ENCODE measurements at places on chromosomes 7 and 10.

DNA sequence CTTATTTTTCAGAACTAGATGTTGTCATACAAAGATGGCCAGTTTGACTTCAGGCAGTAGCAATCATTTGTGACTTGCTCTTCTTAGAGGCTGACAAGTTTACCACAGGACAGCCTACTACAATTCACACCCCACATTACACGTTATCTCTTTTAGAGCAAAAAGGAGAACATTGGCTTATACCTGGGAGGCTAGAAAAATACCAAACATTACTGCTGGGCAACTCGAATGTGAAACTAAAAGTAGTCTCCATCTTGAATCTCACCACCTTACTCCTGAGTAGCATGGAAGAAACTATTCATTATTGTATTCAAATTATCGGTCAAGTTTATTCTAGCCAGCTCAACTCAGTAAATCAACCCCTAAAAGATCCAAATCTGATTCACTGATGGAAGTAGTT lies 90.7 kb upstream of the TMEM26 start:
- DNase-seq, result no peak

- no peak for DNase-seq
Observed at GRCh38 chr10:31353574-31353973, 34.6 kb downstream of the ZEB1 start.

DNA sequence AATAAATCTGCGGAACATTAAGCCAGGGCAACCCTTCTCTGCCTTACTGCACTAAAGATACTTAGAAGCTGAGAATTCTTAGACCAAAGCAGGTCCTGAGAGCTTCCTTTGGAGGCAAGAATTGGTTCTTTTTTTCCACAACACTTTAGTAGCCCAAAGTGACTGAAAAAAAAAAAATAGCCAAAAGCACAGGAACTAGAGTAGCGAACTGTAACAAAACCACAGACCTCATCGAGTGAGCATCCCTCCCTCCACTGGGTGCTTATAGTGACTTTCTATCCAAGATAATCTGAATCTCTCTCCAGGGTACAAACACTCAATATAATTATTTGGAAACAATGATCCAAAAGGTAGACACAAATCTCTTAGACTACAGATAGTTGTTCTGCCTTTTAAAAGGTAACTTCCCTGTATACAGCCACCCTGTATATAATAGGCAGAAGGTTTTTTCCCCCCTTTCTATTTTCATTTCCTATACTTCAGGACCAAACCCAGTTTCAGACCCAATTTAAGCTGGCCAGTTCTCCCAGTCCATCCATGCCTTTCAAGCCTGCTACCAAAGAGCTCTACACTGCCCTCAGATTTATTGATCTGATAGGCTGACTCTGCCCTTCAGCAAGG lies 31.6 kb upstream of the KCNIP2 start:
- no peak for DNase-seq

GRCh38 chr10:28939281-28940157 lies 262.2 kb downstream of the BAMBI start:
- no peak for DNase-seq

DNA sequence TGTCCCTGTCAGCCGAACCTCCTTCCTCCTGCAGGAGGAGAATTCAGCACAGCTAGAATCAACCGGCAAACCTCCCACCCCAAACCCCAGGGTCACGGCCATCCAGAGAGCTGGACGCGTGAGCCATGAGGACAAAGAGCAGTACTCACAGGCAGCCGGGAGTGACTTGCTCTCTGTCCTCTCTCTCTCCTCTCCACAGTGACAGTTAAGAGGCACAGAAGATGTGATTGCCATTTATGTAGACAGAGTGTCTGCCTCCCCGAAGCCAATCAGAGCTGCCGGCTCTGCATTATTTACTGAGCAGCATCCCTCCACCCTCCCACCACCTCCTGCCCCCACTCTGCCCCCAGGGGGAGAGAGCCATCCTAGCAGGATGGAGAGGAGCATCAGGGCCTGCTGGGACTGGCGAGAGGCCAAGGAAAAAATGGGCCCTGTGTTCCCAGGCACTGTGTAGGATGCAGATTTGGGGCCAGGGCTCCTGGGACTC lies 4.3 kb downstream of the DDC start:
- DNase-seq, result no peak

GRCh38 chr7:5361446-5362127 lies 62.0 kb downstream of the TNRC18 start:
- DNase-seq, result no peak

- no peak for DNase-seq
Observed at GRCh38 chr10:42638821-42639270, 476 bp upstream of the ZNF33B start.

- DNase-seq, result no peak
Observed at GRCh38 chr10:26969145-26969926, 108.6 kb upstream of the ABI1 start.

- no peak for DNase-seq
Observed at GRCh38 chr7:148620749-148621359, 30.3 kb downstream of the C7orf33 start.

GRCh38 chr7:67913604-67914003 lies 917.0 kb downstream of the TYW1 start:
- DNase-seq, result no peak

GRCh38 chr10:52729271-52730104 lies 43.1 kb downstream of the MBL2 start:
- no peak for DNase-seq

- no peak for DNase-seq
Observed at GRCh38 chr7:36037121-36037662, 115.9 kb upstream of the EEPD1 start.

DNA sequence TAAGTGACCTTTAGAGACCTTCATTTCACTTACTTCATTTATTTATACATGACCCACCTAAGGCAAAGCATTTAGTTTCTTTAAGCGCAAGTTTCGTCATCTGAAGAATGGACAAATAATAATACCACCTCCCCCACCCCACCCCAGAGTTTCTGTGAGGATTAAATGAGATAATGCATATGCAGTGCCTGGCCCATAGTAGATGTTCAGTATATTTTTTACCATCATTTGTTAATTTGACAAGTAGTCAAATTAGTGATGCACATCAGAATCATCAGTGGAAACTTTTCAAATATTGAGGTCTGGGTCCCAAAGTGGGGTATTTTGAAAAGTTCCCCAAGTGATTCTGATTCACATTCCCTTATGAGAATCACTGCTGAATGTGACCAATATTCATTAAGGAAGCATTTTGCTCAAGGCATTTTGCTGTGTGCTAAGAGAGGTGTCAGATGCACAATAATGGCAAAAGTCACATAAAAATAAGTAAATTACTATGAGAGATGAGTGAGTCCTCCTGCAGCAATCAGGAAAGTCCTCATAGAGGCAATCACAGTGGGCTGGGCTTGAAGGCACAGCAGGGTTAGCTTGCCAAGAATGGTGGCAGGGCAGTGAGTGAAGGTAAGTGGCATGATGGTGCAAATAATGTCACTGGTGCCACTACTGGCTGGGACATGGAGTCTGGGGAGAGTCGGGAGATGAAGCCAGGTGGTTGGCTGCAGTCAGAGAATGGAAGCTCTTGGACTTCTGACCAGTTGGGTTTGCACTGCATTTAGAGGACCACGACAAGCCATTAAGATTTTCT lies 244.1 kb downstream of the PTEN start:
- DNase-seq, result no peak

- no peak for DNase-seq
Observed at GRCh38 chr10:84160663-84161362, 12.8 kb upstream of the GPR15LG start.

GRCh38 chr7:47587976-47588375 lies 6.1 kb upstream of the TNS3 start:
- DNase-seq, result no peak

- no peak for DNase-seq
Observed at GRCh38 chr10:72087392-72087968, 871 bp downstream of the SPOCK2 start.

GRCh38 chr7:104951546-104951945 lies 62.5 kb upstream of the KMT2E start:
- DNase-seq, result no peak

DNA sequence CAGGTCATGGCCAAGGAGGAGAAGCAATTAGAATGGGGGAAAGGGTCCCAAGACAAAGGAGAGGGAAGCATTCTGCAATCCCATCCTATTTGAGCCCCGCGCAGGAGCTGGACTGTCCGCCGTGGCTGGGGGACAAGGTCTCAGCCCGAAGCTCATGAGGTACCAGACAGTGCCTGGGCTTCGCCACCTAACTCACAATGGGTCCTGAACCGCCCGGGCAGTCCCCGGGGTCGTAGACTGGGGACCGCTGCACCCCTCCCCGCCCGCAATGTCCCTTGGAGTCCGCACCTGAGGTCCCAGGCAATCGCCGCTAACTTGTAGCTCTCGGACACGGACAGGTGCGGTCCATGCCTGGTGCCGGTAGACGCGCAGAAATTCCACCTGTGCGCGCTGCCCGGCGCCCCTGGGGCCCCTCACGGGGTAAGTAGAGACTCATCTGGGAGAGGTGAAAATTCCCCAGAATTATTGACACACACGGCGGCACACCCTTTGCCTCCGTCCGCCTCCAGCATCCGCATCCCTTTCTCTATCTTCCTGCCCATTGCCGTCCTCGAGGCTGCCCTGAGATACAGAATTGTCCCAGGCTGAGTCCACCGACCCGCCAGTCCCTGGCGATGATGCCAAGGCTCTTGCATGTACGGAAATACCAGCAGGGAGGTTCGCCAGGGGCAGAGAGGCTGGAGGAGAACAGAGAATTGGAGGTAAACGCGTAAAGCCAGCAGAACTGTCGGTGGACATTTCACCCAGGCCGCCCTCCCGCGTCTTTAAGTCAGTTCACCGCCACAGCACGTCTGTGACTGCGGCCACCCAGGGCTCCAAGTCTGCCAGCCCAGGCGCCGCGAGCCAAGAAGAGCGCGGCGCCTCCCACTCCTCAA lies 1.8 kb downstream of the CHRM2 start:
- no peak for DNase-seq

- DNase-seq, result no peak
Observed at GRCh38 chr7:83643012-83643411, 5.9 kb downstream of the SEMA3E start.

DNA sequence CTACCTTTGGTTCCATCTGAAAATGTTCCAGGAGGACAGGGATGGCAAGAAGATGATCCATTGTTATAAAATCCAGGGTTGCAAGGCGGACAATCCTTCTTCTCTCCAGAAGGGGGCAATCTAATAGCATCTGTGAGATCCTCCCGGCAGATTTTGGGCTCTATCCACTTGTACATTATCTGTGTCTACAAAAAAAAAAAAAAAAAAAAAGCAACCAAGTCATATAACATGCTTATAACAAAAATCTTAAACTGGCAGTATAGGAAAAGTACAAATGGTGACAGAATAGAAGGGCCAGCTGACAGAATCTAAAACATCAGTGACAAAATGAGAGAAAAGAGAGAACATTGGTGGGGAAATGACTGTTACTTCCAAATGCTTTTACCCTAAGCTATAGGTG lies 132.7 kb downstream of the ELAPOR2 start:
- DNase-seq, result no peak

GRCh38 chr10:34433241-34434076 lies 381.6 kb downstream of the PARD3 start:
- DNase-seq, result no peak

- no peak for DNase-seq
Observed at GRCh38 chr7:116353647-116354046, 143.3 kb downstream of the TES start.

GRCh38 chr10:22305721-22306120 lies 10.5 kb upstream of the COMMD3 start:
- DNase-seq, result no peak

GRCh38 chr10:67788028-67788886 lies 49.7 kb downstream of the DNAJC12 start:
- no peak for DNase-seq

- DNase-seq, result no peak
Observed at GRCh38 chr10:112658900-112659638, 212.1 kb downstream of the VTI1A start.

DNA sequence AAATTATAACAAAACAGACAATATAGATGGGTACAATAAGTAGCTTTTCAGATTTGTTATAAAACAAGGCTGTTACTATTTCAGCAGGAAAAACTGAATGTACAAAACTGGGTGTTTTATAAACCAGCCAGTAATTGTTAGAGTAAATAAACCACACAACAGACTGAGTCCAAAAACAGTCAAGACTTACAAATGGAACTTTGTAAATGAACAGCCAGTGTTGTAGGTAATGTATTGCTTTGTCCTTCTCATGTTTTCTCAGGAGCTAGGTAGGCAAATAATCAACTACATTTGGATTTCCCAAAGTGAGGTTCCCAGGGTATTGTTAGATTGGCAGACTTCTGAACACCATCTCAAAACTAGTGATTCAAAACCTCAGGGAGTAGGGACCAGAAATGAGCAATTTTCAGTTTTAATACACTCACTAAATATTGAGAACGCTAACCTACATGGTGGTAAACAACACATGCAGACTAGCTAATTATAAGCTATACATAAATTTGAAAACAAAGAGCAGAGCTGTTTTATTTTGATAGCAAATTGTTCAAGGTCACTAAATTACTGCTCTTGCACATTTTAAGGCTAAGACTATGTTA lies 36.2 kb downstream of the HERPUD2 start:
- no peak for DNase-seq

DNA sequence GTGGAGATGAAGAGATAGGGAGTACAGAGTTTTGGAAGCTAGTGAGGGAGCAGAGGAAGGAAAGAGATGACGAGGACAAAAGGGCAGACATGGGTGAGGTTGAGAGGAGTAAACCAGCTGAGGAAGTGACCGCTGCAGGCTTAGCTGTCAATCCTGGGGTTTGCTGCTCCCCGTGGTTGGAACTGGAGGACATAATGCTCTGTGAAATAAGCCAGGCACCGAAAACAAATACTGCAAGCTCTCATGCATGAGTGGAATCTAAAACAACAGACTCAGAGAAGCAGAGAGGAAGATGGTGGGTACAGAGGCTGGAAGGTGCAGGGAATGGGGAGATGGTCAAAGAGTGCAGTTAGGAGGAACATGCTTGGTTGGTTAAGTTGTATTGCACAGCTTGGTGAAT lies 482.2 kb upstream of the C7orf33 start:
- no peak for DNase-seq

GRCh38 chr7:138608275-138608674 lies 92.9 kb downstream of the SVOPL start:
- no peak for DNase-seq

- no peak for DNase-seq
Observed at GRCh38 chr7:154484943-154485342, 432.7 kb downstream of the DPP6 start.

- DNase-seq, result no peak
Observed at GRCh38 chr7:83956104-83956503, 238.5 kb downstream of the SEMA3A start.

GRCh38 chr7:44193011-44193802 lies 4.0 kb upstream of the GCK start:
- DNase-seq, result no peak

DNA sequence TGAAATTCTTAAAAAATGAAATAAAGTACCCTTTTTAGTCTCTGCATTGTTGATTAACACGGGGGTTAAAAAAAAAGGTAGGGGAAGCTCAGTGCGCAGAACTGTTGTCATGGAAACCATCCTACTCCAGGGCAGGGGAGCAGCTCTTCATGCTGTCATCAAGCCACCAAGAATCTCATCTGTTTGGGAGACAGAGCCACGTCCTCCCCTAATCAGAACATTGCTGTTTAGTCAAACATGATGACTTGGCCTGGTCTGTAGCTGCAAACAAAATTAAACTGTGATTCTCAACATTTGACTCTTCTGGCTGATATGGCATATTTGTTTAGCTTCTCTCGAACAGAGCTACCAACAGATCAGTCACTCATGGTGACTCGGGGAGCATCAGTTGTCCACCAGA lies 254.4 kb upstream of the KLF14 start:
- no peak for DNase-seq

All from dorsolateral prefrontal cortex (tissue), 122 donors.